ENCODE measurements at places on chromosomes 6 and 20. TPM values are rescaled to one million over a fixed set of nuclear protein-coding genes. Genes with fewer than 3 reads are reported as not detected.
A peak's percentile ranks its signal among the peaks of the same experiment; 100 is the strongest.

- H3K27me3 ChIP-seq: no peaks in the 10 kb centered on the region
- peak overlapping the region; percentile 17 for H3K27ac ChIP-seq
- no peak overlapping the region for H3K4me3 ChIP-seq
- DNase-seq: peak; percentile 30
- no peaks in the 10 kb centered on the region for H3K4me1 ChIP-seq
Observed at GRCh38 chr6:111625461-111626391, 20.0 kb upstream of the TRAF3IP2 start.

The RAET1L gene
- total RNA-seq: not detected

The RNF182 gene
- 4.4 TPM for total RNA-seq

DNA sequence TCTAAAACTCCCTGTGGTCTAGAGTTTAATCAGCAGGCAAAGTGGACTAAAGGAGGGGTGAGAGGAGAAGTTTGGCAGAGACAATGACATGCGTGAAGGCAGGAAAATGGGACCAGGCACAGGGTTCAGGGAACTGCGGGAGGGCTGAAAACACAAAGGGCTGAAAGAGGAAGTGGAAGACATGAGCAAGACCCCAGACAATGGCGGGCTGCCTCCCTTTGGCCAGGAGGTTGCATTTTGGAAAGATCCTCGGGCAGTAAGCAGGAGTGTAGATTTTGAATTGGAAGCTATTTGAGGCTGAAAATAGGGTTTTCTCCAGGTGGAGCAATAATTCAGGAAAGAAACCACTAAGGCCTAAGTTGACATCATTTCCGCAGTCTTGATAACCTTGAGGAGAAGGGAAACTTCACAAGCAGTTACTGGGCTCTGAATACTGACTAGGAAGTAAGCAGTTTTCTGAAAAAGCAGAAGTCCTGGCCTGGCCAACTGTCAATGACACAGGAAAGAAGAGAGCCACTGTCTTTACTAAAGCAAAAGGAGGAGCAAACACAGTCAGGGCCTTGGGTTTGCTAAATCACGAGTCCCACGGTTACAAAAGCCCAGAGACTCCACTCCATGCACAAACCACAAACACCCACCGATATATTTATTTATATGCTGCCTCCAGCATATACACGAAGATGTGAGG is 3.4 kb downstream of the LY86 start:
- peaks cover 24% of the 10 kb centered on the region for H3K4me1 ChIP-seq
- no peaks in the 10 kb centered on the region for H3K36me3 ChIP-seq
- H3K27me3 ChIP-seq: no peaks in the 10 kb centered on the region
- DNase-seq: no peak

DNA sequence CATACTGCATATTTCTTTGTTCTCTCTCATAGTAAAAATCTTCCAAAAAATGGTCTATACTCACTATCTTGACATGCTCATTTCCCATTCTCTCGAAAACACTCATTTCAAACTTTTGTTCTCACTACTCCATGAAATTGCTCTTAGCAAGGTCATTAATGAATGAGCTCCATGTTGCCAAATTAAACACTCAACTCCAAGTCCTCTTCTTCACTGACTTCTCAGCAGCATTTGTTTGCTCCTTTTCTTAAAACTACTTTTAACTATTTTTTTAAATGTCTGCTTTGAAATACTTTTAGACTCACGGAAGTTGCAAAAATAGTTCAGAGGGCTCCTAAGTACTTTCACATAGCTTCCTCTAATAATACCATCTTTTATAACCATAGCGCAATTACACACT is 274.0 kb upstream of the PREP start:
- H3K36me3 ChIP-seq: no peaks in the 10 kb centered on the region
- no peaks in the 10 kb centered on the region for H3K27me3 ChIP-seq
- H3K27ac ChIP-seq: no peak overlapping the region

- no peaks in the 10 kb centered on the region for H3K36me3 ChIP-seq
- no peak overlapping the region for H3K4me3 ChIP-seq
- H3K27ac ChIP-seq: no peak overlapping the region
- H3K27me3 ChIP-seq: no peaks in the 10 kb centered on the region
Observed at GRCh38 chr6:4521070-4521469, 255.1 kb upstream of the CDYL start.

DNA sequence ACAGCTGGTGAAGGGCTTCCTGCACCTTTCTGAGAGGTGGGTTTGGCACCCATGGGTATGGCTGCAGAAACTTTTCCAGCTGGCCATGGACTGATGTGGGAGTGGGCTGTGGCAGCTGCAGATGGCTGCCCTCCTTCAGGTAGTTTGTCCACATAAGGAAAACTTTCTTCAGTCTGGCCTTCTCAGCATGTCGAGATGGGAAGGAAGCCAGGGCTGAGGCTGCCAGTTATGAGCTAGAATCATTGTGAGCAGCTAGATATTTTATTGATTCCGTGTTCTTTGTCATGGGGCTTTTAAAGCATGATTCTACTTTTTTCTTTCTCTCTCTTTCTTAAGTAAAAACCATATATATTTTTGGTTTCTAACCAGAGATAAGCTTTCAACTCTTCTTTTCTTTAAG is 16.6 kb downstream of the NKX2-4 start:
- H3K36me3 ChIP-seq: peaks cover 29% of the 10 kb centered on the region
- no peaks in the 10 kb centered on the region for H3K4me1 ChIP-seq
- no peak overlapping the region for H3K4me3 ChIP-seq
- H3K27ac ChIP-seq: no peak overlapping the region
